ENCODE measurements at places on chromosomes 2 and 18.

- peak; percentile 63 for DNase-seq
These were observed 37.0 kb downstream of the RAPGEF4 start for GRCh38 chr2:172772633-172773032.

- DNase-seq = no peak
These were observed 43.9 kb downstream of the SS18 start for GRCh38 chr18:26046419-26047077.

DNA sequence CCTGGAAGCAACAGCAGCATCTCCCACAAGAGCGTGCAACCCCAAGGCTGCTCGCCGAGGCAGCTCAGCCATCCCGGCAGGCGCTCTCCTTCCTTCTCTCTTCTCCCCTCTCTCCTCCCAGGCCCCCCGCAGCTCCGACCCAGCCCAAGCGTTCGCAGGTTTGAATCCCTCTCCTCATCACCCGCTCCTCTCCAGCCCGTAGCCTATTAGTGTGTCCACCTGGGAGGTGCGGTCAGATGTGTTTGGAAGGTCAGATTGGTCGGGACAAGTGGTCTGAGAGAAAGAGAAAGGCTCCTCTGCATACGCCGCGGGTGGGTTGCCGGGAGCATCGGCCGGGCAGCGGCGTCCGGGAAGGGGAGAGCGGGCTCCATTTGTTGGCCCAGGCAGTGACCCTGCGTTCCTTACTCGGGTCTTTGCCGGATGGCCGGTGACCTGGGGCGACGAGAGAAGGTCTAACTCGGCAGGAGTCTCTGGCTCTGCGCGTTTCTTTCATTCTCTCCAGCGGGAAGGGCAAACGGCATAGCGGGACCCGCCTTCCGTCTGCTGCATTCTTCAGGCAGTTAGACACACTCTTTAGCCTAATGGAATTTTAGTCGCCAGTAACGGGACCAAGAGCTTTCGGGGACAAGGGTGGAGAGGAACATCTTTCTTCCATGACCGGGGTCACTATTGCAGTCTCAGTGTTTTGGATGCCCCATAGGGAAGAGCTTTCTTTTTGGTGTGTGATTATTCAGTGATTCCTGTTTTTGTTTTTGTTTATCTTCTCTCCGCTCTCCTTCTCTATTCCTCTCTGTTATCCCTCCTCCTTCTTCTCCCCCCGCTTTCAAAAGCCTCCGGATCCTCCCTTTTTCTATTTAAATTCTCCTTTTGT is 1.1 kb upstream of the TMEFF2 start:
- peak; percentile 19 for DNase-seq

GRCh38 chr2:11930211-11930761 is 183.9 kb downstream of the LPIN1 start:
- DNase-seq = no peak

DNA sequence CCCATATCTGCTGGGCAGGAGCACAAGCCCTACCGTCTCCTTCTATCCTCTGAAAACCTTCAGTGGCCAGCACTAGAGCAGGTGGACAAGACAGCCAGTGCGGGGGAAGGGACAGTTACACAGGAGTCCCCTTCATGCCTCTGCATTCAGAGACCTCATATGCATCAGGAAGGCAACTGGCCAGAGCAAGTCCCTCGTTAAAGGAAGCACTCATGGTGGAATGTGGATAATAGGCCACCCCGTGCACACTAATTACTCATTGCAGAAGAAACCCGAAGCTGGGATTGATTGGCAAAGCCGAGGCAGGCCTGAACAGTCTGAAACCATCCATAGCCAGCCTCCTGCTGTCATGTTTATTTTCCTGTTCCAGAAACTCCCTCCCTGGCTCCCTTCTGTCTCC is 11.2 kb downstream of the KIAA2012 start:
- DNase-seq = no peak

GRCh38 chr18:7457262-7457661 is 109.9 kb upstream of the PTPRM start:
- no peak for DNase-seq

DNA sequence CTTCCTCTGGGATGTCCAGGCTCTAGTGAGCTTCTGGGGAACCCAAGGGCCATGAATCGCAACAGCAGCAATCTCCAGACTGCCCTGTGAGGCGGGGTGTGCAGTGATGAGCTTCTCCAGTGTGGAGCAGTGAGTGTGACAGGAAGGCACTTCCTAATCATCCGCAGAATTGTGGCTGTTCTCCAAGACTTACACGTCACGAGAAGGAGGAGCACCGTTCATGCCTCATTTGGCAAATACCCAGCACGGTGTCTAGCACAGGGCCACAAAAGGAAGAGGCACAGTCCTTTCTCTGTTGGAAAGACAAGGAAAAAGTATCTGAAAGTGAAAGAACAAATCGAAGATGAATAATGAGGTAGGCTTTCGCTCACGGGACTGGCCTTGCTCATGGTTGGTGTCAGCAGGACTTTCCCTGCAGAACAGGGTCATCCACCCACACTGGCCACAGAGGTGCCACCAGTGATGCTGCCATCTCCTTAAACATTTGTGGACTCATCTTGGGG is 125.1 kb upstream of the HAAO start:
- DNase-seq = no peak

DNA sequence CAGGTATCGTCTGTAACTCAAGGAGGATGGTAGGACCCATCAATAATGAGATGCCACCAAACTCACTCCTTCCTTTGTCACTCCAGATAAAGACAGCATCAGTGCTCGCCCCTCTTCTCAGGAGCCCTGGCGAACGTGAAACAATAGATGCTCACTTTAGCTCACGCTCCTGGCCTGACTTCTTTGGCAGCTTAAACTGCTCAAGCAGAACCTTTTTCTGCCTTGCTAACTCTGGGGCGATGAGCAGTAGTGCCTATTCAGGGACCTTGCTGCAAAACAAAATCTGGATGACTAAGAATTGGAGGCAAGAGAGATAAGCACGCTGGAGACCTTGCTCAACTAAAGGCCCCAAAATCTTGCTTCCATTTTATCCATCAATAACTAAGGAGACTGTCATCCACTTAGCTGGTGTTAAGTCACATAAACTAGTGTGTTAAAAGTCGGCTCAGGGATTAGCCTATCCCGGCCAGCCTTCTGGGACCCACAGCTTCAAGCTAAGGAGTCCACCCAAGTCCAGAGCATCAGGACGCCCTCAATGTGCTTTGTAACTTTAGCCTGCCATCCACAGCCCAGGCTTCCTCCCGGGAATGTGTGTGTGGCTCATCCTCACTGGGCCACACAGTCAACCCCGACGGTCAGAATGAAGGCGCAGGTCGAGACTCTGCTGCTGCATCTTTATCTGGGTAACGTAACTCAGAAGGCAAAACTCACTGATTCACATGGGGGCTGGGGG is 38.9 kb downstream of the ZNF516 start:
- DNase-seq = no peak
